Gastrocnemius medialis (tissue), 4 donors: ENCODE measurements at places on chromosomes 2 and 18. TPM values are rescaled to one million over a fixed set of nuclear protein-coding genes. Genes with fewer than 3 reads are reported as not detected.

DNA sequence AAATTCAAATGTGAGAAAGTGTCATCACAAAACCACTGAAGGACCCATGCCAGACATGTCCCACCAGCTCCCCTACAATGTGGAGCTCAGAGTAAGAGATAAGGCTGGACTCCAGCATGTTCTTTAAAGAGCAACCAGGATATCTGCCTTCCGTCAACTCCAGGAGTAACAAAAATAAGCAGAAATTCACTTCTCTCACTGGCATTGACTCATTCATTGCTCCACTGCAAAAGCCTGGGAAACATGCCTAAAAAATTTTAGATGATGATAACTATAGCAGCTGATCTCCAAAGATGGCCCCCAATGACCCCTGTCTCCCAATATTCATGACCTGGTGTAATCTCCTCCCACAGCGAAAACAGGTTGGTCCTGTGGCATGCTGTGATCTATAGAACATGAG, 314.5 kb downstream of the NCKAP5 start:
- H3K4me1 ChIP-seq = no peaks in the 10 kb centered on the region
- no peak for DNase-seq
- H3K27ac ChIP-seq = no peak overlapping the region
- H3K36me3 ChIP-seq = no peaks in the 10 kb centered on the region

POTEI gene
- total RNA-seq = not detected

GRCh38 chr2:180597179-180597578, 383.2 kb upstream of the UBE2E3 start:
- no peaks in the 10 kb centered on the region for H3K36me3 ChIP-seq
- no peak overlapping the region for H3K27ac ChIP-seq
- DNase-seq = no peak
- no peaks in the 10 kb centered on the region for H3K4me1 ChIP-seq
- H3K4me3 ChIP-seq = no peak overlapping the region

GRCh38 chr2:203809084-203809521, 58.5 kb upstream of the CTLA4 start:
- no peak for DNase-seq
- no peak overlapping the region for H3K4me3 ChIP-seq
- peaks cover 9% of the 10 kb centered on the region for H3K4me1 ChIP-seq

- peak overlapping the region; percentile 89 for H3K27ac ChIP-seq
- H3K27me3 ChIP-seq = no peaks in the 10 kb centered on the region
- H3K36me3 ChIP-seq = no peaks in the 10 kb centered on the region
- peaks cover 57% of the 10 kb centered on the region for H3K4me1 ChIP-seq
- no peak for DNase-seq
- no peak overlapping the region for H3K4me3 ChIP-seq
These were observed 55.1 kb downstream of the AAK1 start for GRCh38 chr2:69588403-69588802.

- H3K4me3 ChIP-seq = no peak overlapping the region
- no peak for DNase-seq
- H3K36me3 ChIP-seq = no peaks in the 10 kb centered on the region
- H3K27me3 ChIP-seq = no peaks in the 10 kb centered on the region
These were observed 121.2 kb upstream of the SLC35G4 start for GRCh38 chr18:11488175-11488574.

DNA sequence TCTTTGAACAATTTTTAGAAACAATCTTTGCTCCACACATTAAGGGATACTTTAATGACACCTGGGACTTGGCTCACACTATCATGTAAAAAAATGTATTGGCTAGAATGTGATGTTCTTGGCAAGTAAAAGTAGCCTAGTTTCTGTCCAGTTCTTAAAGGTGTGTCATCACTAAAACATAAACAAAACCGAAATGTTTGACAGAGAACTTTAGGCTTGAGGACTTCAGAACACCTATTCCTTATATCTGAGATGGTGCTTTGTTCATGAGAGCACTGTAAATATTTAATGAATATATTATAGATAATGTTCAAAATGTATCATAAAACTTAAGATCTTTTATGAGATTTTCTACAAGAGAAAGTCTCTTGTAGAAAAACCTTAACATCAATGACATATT, 19.8 kb upstream of the HNRNPA3 start:
- no peak overlapping the region for H3K4me3 ChIP-seq
- no peaks in the 10 kb centered on the region for H3K36me3 ChIP-seq
- no peaks in the 10 kb centered on the region for H3K4me1 ChIP-seq
- no peaks in the 10 kb centered on the region for H3K27me3 ChIP-seq

DNA sequence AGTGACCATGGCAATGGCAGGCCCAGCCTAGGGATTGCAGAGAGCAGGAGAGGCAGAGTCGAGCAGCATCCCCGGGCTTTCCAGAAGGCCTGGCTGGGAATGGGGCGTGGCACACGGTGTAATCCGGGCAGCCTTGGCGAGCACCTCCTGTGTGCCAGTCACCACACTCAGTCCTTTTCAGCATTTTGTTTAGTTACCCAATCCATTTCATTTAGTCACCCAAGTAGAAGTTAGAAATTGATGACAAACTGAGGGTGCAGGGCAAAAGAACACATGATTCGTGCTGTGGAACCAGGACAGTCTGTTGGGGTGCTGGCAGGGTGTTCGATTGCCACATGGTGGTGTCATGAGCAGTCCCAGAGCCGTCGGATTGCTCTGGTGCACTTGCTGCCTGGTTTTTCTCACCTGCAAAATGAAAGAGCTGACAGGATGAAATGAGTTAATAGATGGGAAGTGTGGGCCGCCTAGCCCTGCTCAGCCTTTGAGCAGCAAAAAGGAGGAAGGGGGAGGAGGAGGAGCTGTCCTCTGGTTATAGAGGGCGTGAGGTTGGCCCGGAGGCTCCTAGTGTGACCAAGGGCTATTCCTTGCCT, 299.4 kb downstream of the AGAP1 start:
- DNase-seq = no peak
- H3K4me3 ChIP-seq = no peak overlapping the region
- no peaks in the 10 kb centered on the region for H3K36me3 ChIP-seq
